ENCODE measurements at places on chromosomes 12 and 14.

DNA sequence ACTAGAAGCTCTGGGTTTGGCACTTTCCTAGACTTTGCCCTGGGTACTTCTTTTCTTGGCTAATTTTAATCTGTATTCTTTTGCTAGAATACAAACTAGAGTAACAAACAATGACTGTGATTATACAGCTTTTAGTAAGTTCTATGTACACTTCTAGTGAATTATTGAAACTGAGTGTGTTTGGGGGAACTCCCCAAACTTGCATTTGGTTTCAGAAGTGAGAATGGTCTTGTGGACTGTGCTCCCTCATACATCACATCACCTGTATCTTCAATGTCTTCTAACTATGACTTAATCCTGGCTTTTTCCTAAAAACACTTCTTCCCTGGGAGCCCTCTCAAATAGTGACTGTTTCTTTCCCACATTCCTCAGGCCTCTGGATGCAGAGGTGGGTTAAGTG lies 23.6 kb upstream of the SSTR1 start:
- no peak for DNase-seq

DNA sequence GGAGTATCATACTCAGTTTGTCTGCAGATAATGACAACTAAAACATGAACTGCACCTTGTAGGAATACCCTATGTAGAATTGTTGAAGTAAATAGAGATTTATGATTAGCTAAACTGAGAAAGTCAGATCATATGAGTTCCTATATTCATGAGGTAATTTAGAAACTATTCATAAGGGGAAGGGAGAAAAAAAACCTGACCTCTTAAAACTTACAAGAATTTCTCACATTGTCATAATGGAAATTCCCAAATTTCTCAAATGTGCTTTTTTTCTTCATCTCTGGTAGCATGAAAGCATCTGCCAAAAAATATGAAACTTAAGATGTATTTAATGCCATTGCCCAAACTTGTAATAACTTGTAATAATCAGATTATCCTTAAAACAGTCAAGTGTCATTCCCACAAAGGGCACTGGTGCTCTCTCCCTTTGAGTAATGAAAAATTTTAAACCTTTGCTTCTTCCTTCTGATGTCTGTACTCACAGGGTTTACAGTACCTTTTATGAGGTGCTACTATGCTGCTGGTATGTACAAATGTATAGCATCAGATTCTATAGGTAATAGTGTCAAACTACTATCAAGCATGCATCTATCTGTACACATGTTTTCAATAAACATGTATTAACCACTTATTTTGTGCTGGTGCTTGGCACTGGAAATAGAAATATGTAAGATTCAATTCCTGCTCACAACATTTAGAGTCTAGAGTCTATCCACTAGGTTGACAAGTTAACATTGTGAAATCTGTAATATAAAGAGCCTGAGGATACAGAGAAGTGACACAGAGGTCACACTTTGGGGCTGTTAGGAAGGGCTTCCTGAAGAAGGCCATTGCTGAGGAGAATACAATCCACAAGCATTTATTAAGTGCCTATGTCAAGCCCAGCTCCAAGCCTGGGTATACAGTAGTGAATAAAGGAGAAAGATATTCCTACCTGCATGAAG lies 17.4 kb upstream of the DRAM1 start:
- DNase-seq = no peak

DNA sequence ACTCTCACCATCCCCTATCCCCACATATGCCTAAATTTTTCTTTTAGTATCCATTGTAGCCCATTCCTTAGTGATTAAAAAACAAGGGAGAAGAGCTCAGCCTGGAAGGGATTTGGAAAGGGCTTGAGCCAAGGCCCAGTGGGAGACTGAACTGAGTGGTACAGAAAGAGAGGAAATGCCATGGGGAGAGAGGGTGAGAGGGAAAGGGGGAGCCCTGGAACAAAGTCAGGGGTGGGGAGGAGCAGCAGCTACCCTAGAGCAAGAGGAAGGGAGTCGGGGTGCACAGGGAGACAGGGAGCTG lies 2.6 kb upstream of the ATN1 start:
- DNase-seq = no peak

DNA sequence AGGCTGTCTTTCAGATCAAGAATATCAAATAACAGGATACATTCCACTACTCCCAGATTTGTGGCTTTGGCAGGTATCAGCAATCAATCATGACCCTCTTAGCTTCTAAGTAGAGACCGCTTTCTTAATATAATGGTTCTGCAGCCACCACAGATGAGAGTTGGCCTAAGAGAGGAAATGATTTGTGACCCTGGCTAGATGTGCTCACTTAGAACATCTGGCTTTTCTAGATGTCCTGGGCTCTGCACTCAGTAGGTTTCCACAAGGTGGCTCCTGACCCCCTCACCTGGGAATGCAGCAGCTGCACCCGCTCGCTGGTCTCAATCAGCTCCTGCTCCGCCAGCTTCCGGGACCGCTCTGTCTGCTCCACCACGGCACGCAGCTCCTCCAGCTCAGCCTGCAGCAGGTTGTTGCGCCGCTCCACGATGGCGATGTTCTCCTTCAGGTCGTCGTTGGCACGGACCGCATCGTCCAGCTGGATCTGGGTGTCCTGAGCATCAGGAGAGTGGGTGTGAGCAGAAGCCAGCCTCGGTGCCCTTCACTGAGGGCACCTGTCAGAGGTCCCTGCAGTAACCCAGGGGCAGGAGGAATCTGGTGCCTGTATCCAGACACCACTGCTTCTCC lies 8.9 kb downstream of the CMTM5 start:
- DNase-seq = no peak

- DNase-seq = no peak
Observed at GRCh38 chr12:68397566-68398158, 65.5 kb upstream of the MDM1 start.

Measured in HuH-7 (cell line).